ENCODE measurements at places on chromosomes 11 and 22. TPM values are rescaled to one million over a fixed set of nuclear protein-coding genes. Genes with fewer than 3 reads are reported as not detected.

ISX gene
- total RNA-seq, result not detected

TMPRSS5 gene
- total RNA-seq, result 1.9 TPM

FAM180B gene
- total RNA-seq, result not detected

DNA sequence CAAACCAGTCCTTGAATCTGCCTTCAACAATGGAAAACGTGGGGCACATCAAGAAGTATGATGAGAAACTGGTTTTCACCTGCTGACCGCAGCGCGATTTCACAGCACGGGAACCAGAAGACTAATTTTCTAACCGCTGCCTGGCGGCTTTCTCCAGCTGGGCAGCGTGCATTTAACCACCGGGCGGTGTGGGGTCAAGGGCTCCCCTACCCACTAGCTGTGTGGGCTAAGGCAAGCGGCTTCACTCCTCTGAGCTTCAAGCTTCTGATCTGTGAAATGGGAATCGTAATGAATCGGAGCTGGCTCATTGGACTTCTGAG is 4.2 kb downstream of the SHANK2 start:
- no peak for DNase-seq

DNA sequence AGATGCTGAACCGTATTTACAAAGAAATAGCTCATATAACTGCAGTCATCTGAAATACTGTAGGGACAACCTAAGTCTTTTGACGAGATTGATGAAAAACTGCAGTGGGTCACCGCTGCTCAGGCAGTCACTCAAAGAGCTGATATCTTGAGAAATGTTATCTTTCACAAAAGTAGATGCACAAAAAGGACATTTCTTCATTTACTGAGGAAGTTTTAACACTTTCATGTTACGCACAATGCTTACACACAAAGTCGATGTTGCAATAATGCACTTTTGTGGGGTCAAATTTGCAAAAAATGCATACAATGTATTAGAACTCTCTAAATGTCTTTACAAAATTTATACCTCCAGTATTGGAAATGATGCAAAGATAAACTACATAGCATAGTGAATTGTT is 16.2 kb upstream of the OR10V1 start:
- DNase-seq, result no peak

CRYBA4 gene
- 0.36 TPM for total RNA-seq

DNA sequence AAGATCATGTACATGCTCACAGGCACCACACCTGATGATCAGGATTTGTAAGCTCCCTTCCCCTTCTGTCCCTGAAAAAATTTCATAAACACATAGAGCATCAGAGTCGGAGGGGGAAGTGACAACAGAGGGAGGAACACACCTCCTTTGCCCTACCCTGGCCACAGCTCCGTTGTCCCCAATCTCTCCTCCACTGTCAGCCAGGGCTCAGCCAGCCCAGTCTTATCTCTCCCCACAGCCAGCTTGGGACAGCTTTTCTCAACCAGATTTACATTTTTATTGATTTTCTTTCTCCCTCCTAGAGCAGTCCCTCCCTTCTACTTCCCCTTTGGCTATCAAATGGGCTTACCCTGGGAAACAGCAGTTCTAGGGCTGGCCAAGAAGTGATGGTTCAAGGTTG is 32.1 kb upstream of the TPBGL start:
- no peak for DNase-seq

DNA sequence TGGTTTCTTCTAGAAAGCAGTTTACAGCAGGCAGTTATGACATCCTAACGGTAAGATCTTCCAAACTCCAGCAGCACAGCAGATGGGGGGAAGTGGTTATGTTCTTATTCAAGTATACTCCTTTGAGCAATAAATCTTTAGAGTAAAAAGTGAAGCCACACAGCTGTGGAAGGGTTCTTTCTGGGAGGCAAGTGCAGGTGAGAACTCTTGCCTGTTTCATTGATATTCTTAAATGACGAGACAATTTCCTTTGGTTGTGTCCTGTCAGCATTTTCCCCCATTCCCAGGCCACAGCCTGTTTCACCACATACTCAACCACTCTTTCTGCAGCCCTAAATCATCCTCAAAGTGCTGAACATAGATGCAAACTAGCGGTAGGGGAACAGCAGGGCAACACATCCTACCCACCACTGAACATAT is 207.3 kb upstream of the MTNR1B start:
- no peak for DNase-seq

- DNase-seq, result no peak
Observed at GRCh38 chr11:4511282-4512245, 29.1 kb downstream of the OR52K1 start.

GRCh38 chr11:75777461-75778110 is 9.0 kb downstream of the DGAT2 start:
- DNase-seq, result no peak

RIN1 gene
- 1.6 TPM for total RNA-seq

DNA sequence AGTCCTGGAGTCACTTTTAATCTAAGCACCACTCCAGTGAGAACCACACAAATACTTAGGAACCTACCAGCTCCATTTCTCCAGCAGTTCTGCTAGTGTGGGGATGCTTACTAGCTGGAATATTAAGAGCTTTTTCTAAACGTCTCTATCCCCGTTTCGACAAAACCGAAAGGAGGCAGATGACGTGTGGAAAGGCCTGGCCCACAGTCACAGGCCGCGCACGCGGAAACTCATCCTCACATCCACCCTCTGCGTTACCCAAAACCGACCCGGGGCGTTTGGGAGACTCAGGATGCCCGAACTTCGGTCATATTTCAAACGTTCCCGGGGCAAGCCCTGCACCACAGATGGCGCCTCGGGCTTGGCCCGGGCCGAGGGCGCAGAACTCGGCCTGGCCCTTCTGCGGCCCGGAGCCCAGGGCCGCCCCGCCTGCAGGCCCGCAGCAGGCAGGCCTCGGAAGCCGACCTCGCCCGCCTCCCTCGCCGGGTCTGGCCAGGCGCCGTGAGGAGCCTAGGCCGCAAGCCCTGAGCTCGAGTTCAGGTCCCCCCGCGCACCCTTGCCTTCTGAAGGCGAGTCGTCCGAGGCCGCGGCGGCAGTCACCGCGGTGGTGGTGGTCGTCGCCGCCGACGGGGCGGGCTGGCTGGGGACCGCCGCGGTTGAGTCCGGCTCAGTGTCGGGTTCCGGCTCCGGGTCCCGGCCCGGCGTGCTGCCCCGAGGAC is 473 bp downstream of the FNBP4 start:
- DNase-seq, result peak; percentile 88

- no peak for DNase-seq
Observed at GRCh38 chr11:41099654-41100053, 359.8 kb downstream of the LRRC4C start.

DNA sequence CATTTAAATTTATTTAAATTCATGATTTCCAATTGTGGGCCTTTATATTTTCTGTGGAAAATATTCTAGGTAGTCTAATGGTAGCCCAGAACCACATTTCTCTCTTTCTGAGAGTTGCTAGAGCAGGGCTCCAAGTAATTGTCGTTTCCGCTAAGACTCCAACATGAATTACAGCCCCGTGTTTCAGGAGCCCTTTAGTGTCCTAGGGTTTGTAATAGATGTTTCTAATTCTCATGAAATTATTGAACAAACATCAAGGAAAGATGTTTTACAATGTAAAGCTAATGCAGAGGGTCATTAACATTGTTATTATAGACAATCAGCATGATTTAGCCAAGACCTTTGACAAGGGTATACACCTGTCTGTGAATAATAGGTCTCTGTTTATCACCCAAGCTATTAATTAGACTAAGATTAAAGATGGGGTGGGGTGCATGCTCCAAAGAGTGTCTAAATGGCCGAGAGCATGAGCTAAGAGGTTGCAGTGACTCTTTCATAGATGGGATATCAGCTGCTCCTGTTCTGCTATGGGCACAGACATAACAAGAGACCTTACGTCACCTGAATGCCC is 81.8 kb upstream of the NTM start:
- no peak for DNase-seq

GRCh38 chr11:16027621-16028020 is 328.7 kb downstream of the SOX6 start:
- no peak for DNase-seq

- DNase-seq, result no peak
Observed at GRCh38 chr11:34446386-34446785, 7.7 kb downstream of the CAT start.

DNA sequence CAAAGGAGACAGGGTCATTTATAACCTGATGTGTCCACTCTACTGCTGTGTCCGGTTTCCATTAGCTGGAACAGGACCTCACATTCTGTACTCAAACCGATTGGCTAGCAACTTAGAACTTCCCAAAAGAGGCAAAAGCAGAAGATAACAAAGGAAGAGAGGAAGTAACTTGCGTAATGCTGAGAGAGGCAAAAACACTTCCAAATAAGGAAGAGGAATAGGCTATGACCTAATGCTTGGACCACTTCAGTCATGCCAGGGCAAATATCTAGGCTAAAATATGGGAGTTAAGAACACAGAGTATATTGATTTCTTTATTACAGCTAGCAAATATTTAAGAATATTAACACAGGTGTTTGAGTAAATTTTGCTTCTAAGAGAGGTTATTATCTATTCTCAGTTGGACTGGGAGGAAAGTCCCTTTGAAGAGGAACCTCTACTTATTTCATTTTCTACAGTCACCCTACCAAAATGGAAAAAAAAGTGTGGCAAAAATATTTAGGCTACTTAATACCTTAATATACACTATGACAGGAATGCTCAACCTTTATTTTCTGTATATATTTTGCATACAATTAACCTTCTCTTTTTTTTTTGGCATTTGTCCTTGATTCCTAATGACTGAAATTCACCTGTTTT is 499.8 kb upstream of the CHORDC1 start:
- DNase-seq, result no peak

DNA sequence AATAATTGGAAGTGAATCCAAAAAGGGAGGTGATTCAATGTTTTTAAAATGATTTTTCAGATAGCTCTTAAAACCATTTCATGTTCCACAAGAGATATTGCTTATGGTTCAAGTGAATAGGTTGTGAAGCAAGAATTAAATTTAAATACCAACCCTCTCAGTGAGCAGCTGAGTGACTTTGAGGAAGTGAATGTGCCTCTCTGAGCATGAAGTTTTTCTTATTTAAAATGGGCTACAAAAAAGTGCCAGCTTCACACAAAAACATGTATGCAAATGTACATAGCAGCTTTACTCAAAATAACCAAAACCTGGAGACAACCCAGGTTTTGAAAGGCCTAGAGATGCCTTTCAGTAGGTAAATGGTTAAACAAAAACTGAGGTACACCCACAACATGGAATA is 35.5 kb upstream of the GAB4 start:
- no peak for DNase-seq

APOL3 gene
- 63.9 TPM for total RNA-seq

DNA sequence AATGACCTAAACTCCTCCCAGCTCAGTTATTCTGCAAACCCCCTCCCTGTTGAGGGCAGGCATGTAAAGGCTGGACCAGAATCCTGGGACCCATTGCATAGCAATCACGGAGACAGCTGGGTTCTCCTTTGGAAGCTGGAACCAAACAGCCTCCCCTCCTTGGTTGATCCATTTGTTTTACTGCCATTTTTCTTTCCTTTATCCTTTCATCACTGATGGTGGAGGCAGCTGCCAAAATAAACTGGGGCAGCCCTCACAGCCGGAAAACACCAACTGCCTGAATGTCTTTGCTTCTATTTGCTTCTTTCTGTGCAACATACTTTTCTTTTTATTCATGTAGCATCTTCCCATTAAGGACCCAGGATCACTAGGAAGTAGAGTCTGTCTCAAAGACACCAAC is 150.0 kb upstream of the SYT13 start:
- DNase-seq, result no peak

GNAZ gene
- total RNA-seq, result 1.6 TPM

TEX54 gene
- total RNA-seq, result 0.53 TPM
